Breast epithelium (tissue), 4 donors: ENCODE measurements at places on chromosomes 7 and 10. TPM values are rescaled to one million over a fixed set of nuclear protein-coding genes. Genes with fewer than 3 reads are reported as not detected.

DNA sequence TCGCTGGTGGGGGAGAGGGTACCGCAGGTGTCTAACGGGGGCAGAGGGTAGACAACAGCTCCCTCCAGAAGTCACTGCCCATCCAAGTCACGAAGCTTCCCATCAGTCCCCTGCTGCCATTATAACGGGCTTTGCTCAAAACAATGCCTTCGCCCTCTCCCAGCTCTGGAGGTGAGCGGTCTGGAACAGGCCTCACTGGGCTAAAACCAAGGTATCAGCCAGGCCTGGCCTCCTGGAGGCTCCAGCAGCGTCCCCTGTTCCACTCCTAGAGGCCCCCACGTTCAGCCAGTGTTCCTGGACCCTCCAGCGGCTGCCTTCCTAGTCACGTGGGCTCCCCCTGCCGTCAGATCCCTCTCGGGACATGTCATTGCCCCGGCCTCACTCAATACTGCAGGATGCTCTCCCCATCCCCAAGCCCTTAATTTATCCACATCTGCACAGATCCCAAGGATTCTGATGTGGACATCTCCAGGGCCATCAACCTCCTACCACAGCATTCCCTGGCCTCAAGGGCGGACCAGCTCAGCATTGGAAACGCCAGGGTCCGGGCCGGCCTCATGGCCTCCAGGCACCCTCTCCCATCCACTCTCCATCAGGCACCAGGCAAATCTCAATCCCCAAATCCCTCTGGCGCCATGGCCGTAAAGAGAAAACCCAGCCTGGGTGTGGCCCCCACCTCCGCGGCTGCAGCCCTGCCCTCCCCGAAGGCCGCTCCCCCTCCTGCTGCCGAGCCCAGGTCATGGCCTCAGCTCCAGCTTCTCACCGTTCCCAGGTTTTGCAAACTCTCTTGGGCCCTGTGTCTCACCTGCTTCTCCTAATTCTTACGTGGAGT, 104.1 kb upstream of the FAM20C start:
- no peak for DNase-seq

GRCh38 chr10:24344279-24344678, 135.3 kb downstream of the KIAA1217 start:
- no peak for DNase-seq

DNA sequence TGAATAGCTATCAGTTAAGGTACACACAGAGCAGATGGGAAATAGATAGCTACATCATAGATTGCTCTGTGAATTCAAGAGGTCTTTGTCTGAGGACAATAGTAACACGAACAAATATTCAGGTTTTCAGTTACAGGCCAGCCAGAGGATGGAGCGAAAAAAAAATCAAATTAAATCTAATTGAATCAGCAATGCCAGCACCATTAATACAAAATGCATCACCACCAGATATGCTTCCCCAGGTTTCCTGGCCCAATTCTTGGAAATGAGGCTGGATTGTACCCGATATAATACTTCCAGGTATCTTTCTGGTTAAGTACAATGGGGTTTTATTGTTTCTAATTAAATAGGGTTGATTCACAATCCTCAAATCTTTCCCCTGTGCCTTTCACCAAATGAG, 975.8 kb upstream of the AUTS2 start:
- DNase-seq, result no peak

GRCh38 chr10:19014498-19014897, 34.1 kb upstream of the MALRD1 start:
- no peak for DNase-seq

- DNase-seq, result no peak
Measured at GRCh38 chr7:86708031-86708680, 64.4 kb downstream of the GRM3 start.

GRCh38 chr10:72310241-72310633, 36.5 kb downstream of the DDIT4 start:
- DNase-seq, result no peak

- DNase-seq, result no peak
Measured at GRCh38 chr7:117164620-117165019, 158.2 kb downstream of the WNT2 start.

The SORCS1 gene
- 2.9 TPM for total RNA-seq
